Stimulated activated CD4-positive, alpha-beta T cell treated with anti-CD3 and anti-CD28 coated beads, Interleukin-1b, Interleukin-23, amount 100 ng/mL, for 1 hour (primary cell): ENCODE measurements at places on chromosomes 3 and 15.
A peak's percentile ranks its signal among the peaks of the same experiment; 100 is the strongest.

- no peak for DNase-seq
Measured at GRCh38 chr15:28900892-28901586, 15.3 kb downstream of the APBA2 start.

DNA sequence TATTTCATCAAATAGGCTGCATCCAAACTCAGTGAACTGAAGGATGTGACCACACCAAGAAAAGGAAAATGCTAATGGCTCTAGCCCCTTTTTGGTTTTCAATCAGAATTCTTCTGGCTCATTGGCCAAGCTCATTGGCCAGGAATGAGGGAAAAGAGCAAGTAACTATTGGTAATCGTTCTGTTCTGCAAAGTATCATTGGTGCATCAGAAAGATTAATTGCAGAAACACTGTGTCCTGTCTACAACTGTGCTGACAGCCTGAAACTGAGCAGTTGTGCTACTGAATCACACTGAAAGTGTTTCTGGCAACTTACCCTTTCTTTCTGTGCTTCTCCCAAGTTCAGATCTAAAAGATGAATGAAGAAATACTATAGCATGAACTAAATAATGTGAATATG, 116.4 kb upstream of the ROBO2 start:
- DNase-seq: no peak

- no peak for DNase-seq
Measured at GRCh38 chr3:89392991-89393390, 285.6 kb downstream of the EPHA3 start.

GRCh38 chr3:124497487-124497886, 232.8 kb upstream of the UMPS start:
- DNase-seq: no peak

DNA sequence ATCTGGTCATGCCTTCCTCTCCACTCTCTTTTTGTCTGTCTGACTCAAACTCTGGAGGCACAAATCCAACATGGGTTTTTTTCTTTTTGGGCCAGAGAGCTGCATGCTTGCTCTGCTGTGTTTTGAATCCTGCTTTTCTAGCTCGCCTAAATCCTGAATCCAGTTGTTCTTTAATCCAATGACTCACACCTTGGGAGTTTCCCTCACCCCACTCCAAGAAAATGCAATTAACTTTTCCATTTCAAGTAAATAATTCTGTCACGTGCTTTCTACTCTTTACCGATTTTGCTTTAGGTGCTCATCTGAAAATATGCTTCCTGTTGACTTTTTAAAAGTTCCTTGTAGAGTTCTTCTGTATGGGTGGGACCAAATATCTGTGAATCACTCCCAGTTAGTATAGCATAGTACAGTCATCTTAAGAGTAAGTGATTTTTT, 47.6 kb downstream of the SLMAP start:
- no peak for DNase-seq

GRCh38 chr15:72169236-72169920, 28.2 kb downstream of the GRAMD2A start:
- no peak for DNase-seq

DNA sequence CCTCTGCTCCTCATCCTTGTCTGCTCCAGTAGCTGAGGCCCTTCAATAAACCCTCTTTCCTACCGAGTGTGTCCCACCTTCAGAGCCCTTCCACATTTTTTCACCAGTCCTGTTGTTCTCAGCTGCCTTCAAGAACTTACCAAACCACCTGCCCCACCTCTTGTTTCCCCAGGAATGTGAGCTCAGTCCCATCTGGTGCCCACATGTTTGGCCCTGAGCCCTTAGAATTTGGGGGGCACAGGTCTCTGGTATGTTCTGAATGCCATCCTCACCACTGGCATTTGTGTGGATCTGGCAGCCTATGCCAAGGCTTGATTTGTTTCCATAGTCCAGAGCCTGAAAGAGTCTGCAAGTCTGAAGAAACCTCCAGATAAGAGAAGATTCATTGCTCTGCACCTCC, 315.2 kb upstream of the PPP2R3A start:
- DNase-seq: no peak

GRCh38 chr15:84982301-84982920, 755 bp downstream of the PDE8A start:
- peak; percentile 24 for DNase-seq

DNA sequence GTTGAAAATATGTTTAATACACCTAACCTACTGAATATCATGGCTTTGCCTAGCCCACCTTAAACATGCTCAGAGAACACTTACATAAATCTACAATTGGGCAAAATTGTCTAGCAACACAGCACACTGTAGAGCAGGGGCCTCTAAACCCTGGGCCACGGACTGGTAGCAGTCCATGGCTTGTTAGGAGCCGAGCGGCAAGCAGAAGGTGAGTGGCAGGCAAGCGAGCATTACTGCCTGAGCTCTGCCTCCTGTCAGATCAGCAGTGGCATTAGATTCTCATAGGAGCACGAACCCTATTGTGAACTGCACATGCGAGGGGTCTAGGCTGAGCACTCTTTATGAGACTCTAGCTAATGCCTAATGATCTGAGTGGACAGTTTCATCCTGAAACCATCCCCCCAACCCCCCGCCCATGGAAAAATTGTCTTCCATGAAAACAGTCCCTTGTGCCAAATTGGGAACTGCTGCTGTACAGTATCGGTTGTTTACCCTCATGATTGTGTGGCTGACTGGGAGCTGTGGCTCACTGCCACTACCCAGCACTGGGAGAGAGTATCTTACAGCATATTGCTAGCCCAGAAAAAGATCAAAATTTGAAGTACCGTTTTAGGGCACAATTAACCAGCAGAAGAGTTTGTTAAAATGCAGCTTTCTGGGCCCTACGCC, 26.1 kb downstream of the CMSS1 start:
- no peak for DNase-seq

GRCh38 chr15:100635406-100636071, 33.1 kb downstream of the ASB7 start:
- no peak for DNase-seq

- DNase-seq: no peak
Measured at GRCh38 chr3:48974076-48974864, 15.8 kb upstream of the P4HTM start.

DNA sequence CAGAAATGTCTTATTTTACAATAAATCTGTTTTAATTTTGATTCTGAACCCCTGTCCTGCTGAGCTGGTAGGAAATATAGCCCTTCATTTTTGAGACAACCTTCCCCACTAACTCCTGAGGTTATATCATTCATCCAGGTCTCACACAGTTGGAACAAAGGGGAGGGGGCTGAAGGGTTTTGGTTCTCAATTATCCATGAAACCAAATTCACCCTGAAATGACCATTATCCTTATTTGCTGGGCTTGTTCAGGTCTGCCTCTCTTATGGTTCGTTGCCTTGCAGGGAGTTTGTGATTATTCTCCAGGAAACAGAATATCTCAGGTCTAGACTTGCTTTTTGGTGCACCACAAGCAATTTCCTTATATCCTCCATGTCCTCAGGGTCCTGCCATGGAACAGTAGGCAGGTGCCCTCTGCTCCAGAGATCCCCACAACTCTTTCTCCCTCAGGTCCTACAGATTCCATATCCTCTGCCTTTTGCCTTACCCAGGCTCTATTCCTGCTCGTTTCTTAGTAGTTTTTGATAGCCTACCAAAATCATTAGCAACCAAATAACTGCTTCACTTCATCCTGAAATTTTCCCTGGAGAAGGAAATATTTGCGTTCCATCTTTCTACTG, 94.4 kb downstream of the TGFBR2 start:
- no peak for DNase-seq

DNA sequence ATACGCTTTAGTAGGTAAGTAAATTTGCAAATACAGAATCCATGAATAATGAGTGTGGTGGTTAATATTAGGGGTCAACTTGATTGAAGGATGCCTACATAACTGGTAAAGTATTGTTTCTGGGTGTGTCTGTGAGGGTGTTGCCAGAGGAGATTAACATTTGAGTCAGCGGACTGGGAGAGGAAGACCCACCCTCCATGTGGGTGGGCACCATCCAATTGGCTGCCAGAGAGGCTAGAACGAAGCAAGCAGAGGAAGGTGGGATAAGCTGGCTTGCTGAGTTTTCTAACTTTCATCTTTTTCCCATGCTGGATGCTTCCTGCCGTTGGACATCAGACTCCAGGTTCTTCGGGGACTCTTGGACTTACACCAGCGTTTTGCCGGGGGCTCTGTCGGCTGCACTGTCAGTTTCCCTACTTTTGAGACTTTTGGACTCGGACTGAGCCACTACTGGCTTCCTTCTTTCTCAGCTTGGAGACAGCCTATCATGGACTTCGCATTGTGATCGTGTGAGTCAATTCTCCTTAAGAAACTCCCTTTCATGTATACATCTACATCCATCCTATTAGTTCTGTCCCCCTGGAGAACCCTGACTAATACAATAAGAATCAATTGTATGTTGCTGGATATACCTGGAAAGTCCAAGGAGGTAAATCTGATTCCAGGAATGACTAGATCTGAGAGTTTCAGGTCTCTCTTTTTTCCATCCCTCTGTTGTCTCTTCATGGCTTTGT, 25.8 kb upstream of the NEDD4 start:
- no peak for DNase-seq

- DNase-seq: no peak
Measured at GRCh38 chr15:75945953-75946352, 42.3 kb downstream of the FBXO22 start.

DNA sequence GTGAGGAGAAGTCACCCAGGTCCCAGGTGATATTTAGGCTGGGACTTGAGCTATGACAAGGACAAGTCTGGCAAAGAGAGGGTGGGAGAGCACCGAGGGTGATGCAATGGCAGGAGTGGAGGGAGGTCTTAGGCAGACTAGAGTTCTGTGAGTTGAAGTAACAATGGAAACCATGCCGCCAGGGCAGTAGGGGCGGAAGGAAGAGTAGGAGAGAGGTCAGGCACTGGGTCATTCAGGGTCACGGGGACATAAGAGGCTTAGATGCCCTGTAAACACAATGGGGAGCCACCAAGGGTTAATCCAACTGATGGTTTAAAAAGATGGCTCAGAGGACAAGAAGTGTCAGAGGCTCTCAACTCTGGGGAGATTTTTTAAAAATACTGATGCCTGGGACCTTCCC, 199.7 kb upstream of the LRTM1 start:
- DNase-seq: no peak

- no peak for DNase-seq
Measured at GRCh38 chr3:185912929-185913901, 24.6 kb downstream of the TRA2B start.

DNA sequence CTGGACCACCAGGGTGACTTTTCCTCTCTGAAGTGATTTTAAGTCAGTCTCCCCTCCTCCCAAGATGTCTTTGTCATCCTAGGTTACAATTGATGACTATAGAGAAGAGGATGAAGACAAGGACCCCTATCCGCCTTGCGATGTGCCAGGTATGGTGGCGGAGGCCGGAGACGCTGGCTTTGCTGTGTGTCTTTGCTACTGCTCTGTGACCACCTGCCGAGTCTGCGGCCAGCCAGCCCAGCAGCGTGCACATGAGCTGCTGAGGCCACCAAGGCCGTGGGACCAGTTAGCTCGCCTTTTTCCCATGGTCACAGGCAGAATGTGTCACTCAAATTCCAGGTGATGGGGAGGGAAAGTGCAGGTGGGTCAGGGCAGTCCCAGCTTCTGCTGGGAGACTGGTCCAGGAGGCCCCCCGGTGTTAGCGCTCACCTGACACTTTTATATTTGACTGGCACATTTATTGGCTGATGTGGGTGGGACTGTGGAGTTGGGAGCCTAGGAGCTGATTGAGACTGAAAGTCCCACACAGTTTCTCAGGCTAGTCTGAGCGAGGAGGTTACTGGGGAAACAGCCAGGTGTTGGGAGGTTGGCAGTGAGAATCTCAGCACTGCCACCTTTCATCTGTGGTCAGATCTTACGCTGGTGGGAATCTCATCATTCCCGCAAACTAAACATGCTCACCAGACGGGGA, 114.1 kb downstream of the CHDH start:
- no peak for DNase-seq

DNA sequence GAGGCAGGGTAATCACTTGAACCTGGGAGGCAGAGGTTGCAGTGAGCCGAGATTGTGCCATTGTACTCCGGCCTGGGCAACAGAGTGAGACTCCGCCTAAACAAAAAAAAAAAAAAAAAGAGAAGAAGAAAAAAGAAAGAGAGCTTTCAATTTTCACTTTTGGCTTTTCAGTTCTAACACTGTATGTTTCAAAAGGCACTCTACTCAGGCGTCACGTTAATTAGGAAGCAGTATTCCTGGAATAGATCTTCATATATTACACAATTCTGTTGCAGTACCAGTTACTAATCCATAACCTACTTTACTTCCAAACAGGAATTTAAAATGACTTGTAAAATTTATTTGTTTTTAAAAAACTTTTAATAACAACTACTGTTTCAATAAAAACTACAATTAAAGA, 131.7 kb upstream of the PLXND1 start:
- no peak for DNase-seq

DNA sequence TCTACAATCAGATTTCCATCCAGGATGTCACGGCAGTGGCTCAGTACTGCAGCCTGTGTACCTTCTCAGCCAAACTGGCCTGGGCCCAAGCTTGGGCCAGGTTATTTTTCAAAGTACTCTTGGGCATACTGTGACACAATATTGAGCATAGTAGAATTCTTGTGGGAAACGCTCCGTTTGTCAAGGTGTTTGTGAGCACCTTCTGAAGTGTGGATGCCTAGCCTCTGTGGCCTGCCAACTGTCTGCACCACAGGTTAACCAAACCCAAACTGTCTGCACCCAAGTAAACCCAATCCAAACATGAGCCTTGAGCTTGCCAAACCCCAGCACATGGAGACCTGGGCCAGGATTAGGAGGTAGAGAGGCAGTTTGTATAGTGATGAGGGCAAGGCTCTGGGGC, 25.4 kb downstream of the CTDSPL start:
- DNase-seq: no peak

GRCh38 chr15:42163947-42164550, 7.6 kb upstream of the PLA2G4F start:
- no peak for DNase-seq

- no peak for DNase-seq
Measured at GRCh38 chr3:134803051-134803505, 8.0 kb downstream of the EPHB1 start.

GRCh38 chr3:181868576-181869082, 156.9 kb downstream of the SOX2 start:
- DNase-seq: no peak

- no peak for DNase-seq
Measured at GRCh38 chr3:159263750-159264553, 462.1 kb downstream of the MFSD1 start.

DNA sequence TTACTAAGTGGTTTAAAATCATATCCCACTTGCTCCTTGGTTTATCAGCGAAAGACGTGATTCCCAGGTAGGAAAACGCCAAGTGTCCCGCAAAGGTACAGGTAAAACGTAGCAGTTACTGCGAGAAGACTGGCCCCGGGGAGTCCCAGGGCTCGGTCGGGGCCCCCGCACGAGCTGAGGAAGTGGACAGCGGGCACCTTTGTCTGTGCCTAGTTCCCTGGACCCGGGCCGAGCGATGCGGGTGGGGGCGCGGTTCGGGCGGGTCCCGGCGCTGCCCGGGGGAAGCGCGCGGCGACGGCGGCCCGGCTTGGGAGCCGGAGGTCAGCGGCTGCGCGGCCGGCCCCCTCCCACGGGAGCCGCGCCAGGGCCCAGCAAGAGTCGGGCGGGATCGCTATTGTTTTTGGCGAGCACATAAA, 864 bp upstream of the NEO1 start:
- DNase-seq: no peak

- no peak for DNase-seq
Measured at GRCh38 chr3:43291546-43291945, 5.2 kb downstream of the SNRK start.
